ENCODE measurements at places on chromosomes 7 and 10.

GRCh38 chr10:123911866-123912265, 20.3 kb upstream of the CPXM2 start:
- DNase-seq: no peak

DNA sequence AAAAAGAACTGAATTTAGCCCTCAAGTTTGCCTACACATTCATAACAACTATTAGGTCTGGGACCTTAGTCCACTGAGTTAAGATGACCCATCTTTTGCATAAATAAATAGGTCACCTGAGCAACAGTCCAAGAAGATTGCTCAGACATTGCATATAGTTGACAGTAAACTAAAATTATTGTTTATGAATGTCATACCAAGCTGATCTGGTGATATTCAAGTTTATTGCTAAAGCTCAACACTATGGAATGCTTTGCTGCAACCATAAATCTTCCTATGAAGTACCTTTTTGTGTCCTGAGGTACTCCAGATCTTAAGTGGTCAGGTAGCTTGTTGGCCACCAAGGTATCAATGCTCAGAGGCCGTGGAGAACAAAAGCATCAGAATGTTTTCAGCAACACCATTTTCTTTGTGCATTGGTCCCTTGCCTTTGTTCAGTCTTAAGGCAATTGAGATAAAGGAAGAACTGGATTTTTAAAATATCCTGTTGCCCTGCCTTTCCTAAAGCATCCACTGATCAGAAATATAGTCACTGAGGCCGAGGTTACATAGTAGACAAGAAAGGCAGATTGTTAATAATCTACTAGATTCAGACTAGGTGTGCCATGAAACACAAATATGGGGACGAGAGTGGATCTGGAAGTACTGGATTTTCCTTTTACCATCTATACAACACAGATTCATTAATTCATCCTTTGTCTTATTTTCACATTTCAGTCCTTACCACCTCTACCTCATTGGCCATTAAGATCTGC, 321.3 kb downstream of the PTEN start:
- DNase-seq: no peak

GRCh38 chr10:100968863-100969186, 479 bp upstream of the SEMA4G start:
- DNase-seq: no peak

DNA sequence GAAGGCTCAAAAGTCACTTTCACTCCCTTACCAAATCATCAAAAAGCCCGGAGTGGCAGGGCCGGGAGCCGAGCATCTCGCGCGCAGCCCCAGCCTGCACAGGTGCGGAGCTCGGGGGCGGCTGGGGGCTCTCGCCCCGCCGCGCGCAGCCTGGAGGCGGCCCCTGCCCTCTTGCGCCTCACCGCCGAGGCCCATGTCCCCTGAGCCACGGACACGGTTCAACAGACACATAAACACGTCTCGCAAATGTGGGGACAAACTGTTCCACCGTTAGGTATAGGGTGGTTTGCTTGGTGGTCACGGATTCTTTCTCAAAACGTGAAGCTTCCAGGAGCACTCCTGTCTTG, 700 bp downstream of the GSAP start:
- DNase-seq: peak; percentile 10

DNA sequence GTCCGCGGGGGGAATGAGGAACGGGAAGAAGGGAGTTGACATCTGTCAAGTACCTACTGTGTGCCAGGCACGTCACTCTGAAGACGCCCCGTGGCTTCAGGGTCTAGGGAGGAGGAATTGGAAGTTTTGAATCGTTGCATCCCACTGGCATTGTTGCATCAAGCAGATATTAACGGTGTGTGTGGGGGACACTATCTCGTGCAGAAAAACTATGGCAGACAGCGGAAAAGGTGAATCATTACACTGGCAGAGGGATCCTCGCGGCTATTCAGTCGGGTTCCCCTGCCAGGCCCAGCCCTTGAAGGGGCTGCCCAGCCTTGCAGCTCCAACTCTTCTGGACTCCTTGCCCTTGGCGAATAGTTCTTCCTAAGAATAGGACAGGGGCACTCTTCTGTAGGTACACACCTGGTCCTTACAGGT, 1.0 kb upstream of the KIAA1549 start:
- no peak for DNase-seq

DNA sequence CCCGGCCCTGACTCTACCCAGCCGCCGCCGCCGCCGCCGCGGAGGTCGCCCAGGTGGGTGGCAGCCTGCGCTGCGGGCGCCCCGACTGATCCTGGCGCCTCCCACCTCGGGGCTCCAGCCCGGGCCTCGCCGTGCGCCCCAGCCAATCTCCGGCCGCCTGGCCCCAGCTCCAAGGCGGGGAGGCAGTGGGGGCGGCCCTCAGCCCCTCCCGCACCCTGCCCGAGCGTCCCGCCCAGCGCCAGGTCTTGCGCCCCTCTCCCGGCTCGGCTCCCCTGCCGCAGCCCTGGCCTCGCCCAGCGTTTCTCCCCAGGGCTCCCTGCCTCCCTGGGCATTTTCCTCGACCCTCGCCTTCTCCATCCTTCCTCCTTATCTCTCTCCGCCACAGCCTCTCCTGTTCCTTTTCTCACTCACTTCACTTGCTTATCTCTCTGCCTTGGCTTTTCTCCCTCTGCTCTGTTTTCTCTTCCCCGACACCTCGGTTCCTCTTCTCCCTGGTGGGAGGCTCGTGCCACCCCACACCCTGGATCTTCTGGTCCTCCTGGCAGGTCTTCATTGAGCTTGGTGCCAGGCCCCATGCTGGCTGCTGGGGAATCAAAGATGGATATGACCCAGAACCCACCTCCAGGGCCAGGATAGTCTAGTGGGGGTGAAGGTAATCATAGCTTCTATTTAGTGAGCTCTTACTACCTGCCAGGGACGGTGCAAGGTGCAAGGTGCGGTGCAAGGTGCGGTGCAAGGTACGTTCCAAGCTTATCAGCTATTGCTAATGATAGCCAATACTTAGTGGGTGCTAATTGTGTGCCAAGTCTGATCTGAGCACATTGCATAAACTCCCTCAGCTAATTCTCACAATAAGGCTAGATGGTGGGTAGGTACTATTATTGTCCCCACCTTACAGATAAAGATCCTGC, at the start of gene SFRP5:
Gene SFRP5, minus strand, starts transcription at position 87 of the 911 bp plus-strand sequence. CDS start 166 bp downstream, outside the sequence.
- no peak for DNase-seq

DNA sequence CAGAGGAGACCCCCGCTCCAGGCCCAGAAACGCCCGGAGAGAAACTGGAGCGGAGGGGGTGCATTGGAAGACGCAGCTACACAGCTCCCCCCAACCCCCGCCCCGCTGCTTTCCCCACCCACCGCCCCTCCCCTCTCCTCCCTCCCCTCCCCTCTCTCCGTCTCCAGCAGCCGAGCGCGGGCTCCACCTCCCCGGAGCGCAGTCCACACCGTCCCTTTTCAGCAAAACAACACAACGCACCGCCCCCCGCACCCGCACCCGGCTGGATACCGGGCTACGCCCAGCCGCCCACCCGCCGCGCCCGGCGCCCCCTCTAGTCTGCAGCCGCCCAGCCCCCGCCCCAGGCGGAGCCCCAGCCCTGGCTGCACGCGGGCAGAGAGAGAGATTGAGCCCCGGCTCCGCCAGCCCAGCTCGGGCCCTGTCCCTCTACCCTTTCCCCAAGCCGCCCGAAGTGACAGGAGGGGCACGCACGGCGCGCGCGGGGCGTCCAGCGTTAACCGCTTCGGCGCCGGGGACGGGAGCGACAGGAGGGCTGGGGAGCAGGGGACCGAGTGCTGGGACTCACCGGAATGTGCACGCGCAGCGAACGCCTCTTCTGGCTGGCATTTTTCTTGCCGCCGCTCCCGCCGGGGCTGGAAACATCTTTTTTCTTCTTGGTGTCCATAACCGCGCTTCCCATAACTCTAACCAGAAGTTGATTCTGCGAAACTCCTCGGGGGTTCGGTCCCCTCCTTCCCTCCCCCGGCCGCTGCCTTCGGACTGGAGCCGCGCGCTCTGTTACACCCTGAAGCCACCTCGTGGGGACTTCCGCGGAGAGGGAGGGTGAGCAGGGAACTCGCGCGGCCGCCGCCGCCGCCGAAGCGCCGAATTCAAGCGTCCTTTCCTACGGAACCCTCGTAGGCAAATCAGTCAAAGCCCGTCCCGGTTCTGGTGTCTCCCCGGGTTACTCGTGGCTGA, 695 bp downstream of the PRKAG2 start:
- DNase-seq: peak; percentile 66

DNA sequence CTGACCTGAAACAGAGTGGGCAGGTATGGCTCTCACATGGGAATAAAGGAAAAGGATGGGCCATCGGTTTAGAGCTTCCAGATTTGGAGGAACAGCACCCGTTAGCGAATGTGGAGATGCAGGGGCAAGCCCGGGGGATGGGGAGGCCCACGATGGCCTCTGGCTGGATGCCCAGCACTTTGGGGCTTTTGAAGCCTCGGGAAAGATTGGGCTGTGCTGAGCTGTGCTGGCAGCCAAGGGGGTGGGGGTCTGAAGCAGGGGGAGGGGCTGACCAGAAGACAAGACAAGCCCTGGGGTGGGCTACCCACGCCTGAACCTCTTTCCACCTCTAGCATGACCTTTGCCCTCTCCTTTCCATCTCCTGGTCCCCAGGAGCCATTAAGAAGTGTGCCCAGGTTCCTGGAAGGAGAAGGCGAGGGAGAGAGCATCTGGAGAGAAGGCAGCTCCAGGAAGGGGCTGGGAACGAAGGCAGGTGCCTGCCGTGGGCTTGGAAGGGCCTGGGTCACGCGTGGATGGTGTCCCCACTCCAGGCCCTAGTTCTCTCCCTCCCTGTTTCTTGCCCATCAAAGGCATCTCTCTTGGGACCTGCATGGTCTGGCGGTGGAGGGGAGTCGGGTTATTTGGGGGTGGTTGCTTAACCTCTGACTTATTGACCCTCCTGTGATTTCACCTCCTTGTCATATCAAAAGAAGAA, 39.7 kb downstream of the JAKMIP3 start:
- DNase-seq: no peak

DNA sequence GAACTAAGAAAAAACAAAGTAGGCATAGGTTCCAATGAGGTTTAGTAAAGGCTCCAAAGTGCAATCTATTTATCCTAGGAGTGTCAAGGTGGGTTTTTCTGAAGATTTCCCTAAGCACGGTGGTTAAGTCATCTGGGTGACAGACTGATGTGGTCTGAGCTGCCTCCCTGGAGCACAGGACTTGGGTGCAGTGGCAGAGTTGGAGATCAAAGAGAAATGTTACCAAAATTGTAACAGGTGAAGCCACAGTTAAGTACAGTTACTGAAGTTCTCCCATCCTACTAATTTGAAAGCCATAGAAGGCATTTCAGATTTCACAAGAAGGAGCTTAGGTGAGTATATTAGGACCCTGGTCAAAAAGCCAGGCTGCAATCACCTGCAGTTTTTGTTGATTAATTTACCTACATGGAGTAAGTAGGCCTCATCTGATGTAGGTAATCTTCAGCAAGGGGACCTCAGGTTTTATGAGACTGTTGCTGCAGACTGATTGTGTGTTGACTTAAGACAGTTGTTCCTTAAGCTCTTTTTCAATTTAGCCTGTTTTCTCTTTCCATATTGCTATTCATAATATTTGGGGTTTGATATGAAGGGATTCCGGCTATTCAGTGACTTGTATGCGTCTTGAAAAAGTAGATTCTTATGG, 3.0 kb downstream of the DLX6 start:
- DNase-seq: no peak

DNA sequence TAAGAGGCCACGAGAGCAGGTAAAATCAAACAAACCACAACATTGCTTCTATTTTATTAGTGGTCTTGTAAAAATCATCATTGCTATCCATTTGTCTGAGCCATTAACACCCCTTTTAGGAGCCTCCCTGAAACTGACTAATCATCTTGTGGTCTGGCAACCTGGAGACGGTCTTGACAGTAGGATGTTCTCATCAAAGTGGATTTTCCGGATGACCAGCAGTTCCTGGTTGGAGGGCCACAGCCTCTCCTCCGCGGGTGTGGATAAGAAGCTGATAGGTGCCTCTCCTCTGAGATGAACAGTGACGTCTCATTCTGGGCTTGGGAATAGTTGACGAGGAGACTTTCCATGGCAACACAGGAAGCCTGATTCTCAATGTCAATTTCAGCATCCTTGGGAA, 490.7 kb downstream of the TYW1 start:
- no peak for DNase-seq

All from CD4-positive, alpha-beta T cell treated with Interleukin-10 for 1 hour (primary cell).